ENCODE measurements at places on chromosomes 6 and 20.

- no peak for DNase-seq
These were observed 26.7 kb downstream of the KAT14 start for GRCh38 chr20:18164356-18164755.

DNA sequence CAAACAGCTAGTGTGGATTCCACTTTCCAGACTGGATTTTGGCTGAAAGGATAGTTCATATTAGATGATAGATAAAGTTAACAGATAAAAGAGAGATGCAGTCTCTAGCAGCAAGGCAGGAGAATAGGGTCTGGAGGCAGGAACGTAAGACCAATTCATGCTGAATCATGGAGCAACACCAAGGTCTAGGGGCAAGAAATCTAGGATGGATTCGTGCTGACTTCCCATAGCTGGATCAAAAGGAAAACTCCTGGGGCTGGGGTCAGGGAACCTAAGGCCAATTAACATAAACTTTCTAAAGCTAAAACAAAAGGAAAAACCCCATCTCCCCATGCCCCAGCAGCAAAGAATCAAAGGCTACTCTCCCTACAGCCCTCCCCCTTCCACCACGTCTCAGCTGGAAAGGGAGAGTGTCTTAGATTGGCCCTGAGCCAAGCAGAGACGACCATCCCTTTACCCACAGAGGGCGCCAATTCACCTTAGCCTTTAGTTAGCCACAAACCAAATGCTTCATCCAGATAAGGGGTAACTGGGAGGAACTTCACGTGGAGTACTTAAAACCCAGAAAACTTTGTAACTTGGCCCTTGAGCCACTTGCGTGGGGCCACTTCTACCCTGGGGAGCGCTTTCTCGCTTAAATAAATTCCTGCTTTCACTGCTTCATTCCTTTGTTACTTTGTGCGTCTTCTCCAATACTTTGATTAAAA, 7.6 kb downstream of the TREM1 start:
- peak; percentile 32 for DNase-seq

DNA sequence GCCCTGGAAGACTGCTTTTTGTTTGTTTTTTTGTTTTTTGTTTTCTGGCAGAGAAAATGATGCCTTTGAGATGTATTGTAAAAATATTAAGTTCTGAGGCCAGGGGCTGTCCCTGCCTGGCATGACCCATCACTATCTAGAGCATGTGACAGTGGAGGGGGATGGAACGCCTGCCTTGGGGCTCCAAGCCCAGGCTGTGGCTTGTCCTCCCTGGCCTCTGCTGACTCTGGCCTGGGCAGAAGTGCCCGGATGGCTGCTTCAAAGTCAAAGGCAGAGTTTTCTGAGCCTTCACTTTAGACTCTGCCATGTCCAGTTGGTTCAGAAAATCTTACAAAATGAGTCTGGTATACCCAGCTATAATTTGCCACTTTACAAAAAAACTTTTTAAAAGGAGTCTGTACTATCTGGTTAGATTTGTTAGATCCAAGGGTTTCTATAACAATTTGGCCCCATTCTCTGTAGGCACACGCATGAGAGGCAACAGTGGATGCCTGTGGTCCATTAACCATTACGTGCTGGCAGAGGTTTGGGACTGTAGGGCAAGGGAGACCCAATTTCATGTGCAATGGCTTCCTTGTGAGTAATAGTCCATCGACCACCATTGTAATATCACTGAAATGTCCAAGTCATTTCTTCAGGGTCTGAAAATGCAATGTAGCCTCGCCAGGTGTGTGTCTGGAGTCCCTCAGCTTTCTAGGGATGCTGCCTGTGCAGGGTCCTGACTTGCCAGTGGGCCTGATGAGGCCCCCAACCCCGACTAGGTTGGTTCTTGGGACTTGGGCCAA, 8.3 kb downstream of the PPP1R3G start:
- DNase-seq = no peak

DNA sequence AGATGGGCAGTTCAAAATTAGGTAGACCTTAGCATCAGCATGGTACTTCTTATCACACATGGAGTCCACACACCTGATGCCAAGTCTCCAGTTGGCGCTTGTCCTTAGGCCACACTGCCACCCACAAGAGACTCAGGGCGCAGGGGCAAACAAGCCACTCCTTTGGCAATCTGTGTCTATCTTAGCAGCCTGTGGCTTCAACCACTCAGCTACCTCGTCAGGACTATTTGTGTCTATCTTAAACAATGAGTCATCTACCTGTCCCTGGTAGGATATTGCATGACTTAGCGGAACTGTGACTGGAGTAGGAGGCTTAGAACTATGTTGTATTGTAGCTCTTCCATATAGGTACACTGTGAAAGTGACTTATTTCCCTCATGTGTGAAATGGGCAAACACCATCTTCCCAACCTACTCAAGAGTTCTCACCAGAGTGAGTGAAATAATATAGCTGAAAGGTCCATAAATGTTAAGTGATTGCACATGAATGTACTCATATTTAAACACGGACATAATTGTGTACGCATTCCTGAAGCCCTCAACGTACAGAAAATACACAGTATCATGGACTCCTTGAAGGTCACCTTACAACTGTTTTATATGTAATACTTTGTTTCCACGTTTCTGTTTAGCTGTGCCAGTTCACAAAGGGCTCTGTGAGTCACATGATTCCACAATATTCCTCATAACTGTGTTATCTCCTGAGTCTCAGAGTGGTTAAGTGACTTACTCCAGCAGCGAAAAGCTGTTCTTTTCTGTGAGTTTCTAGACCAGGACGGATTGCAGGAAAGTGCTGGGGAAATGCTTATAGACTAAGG, 1.6 kb downstream of the TRIM27 start:
- no peak for DNase-seq

DNA sequence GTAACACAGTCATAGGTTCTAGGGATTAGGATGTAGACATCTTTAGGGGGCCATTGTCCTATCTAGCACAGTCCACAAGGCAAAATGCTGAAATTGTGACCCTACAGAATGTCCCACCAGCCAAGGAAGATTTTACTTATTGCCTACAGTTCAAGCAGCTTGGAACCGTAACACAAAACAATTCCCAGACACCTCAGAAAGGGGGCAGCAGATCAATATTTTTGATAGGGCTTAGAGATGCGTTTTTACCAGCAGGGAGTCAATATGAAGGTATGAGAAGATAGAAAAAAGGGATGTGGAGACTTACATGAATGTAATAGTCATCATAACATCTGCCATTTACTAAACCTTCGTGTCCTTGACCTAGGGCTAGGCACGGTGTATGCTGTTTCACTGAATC, 81.0 kb downstream of the TMEM170B start:
- DNase-seq = no peak

DNA sequence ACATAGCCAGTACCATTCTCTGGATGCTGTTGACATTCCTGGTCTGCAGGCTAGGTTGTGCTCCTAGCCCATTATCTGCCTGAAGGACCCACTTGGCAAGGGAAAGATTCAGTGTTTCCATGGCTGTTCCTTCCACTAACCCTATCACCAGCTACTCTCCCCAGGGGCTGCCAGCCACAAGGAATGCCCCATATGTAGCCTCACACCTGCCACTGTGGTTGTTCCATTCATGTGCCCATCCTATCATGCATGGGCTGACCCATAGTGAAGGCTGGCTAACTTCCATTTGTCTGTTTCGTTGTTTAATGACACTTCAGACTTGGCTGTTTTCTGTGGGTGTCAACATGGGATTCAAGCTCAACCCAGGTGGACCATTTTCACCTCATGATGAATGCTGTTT, 25.6 kb upstream of the HLA-A start:
- DNase-seq = no peak

GRCh38 chr6:137155830-137156229, 17.6 kb downstream of the IL22RA2 start:
- DNase-seq = no peak

DNA sequence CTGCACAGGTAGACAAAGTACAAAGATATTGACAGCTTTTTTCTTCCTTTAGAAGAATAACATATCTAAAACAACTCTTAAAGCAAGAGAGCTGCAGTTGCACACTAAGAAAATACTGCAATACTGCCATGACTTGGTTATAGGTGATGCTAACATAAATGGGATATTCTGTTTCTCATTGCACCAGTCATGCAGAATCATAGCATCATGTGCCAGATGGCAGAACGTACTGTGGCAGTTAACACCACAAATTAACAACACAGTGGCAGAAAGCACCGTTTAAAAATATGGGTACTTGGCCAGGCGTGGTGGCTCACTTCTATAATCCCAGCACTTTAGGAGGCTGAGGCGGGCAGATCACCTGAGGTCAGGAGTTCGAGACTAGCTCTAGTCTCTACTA, 7.4 kb downstream of the ASXL1 start:
- DNase-seq = no peak

GRCh38 chr6:89430201-89430962, 2.6 kb upstream of the ANKRD6 start:
- no peak for DNase-seq

Measured in stimulated activated CD8-positive, alpha-beta memory T cell treated with anti-CD3 and anti-CD28 coated beads, Interleukin-15, amount 100 ng/mL, for 1 hour (primary cell).